Nephron progenitor cell (in vitro differentiated cells): ENCODE measurements at places on chromosomes 6 and 20.
A peak's percentile ranks its signal among the peaks of the same experiment; 100 is the strongest.

- no peak for DNase-seq
Measured at GRCh38 chr6:37657112-37657886, 40.4 kb downstream of the MDGA1 start.

DNA sequence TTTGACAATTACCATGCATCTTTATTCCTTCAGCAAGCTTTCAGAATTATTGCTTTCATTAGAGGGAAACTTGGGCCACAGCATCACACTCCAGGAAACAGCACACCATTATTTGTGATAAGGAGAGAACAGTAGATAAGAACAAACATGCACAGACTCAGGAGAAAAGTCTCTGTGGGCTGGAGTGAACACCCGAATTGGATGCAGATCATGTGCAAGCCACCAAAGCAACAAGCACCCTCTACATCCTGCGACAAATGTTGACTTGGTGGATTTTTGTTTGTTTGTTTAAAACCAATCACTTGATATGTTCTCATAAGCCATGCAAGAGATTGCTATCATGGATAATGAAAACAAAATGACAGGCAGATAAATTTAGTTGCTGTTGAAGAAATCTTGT lies 67.7 kb upstream of the ZFP64 start:
- DNase-seq, result no peak

- DNase-seq, result no peak
Measured at GRCh38 chr20:15759594-15759993, 813.7 kb downstream of the KIF16B start.

DNA sequence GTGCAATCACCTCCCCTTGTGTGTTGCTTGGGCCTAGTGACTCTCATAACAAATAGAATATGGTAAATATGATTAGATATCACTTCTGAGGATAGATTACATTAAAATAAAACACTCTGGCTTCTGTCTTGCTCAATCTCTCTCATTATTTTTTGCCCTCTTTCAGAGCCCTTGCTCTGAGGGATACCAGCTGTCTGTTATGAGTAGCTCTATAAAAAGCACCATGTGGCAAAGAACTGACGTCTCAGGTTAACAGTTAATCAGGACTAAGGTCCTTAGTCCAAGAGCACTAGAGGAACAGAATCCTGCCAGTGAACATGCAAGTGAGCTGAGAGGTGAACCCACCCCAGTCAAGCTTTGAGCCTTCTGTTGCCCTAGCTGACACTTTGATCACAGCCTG lies 402.2 kb upstream of the HTR1E start:
- DNase-seq, result no peak

GRCh38 chr6:170100046-170100445 lies 190.8 kb downstream of the DLL1 start:
- no peak for DNase-seq

DNA sequence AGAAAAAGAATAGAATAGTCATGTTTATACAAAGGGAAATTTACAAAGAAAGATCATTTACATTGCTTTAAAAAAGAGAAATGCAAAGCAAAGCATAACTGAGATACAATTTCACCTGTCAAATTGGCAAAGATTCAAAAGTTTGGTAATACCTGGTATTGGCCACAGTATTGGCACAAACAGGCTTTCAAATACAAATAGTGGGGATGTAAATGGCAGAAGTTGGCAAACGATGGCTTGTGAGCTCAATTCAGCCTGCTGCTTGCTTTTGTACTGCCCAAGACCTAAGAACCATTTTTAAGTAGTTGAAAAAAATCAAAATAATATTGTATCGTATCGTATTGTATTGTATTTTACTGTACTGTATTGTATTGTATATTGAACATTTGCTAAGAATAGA lies 194.5 kb upstream of the JAG1 start:
- DNase-seq, result no peak

DNA sequence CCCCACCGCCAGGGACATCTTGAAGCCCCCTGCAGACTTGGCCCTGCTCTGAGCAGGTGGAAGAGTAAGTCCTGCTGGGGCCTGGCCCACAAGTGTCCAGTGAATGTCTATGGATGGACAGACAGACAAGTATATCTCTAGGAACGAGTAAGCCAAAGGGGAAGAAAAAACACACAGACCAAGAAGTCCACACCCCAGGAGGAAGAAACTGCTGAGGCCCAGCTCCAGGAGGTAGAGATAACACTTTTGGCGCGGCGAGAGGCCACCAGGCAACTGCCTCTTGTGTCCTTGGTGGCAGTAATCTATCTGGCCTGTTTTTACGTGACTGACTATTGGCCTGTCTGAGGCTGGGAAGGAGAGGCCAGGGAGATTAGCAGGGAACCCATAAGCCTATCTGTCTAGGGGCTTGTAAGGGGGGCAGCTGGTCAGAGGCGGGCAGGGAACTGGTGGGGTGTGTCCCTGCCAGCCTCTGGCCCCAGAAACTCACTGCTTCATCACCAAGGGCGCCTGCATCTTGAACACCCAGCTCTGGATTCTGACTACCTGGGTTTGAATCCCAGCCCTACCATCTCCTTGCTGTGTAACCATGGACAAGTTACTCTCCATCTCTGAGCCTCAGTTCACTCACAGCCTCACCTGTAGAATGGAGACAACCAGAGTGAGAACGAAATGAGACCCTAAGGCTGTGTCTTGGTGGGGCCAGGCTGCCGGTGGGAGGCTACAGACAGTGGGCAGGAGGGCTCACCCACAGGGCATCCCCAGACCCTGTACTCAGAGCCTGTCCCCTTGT lies 31.3 kb downstream of the C20orf203 start:
- no peak for DNase-seq

DNA sequence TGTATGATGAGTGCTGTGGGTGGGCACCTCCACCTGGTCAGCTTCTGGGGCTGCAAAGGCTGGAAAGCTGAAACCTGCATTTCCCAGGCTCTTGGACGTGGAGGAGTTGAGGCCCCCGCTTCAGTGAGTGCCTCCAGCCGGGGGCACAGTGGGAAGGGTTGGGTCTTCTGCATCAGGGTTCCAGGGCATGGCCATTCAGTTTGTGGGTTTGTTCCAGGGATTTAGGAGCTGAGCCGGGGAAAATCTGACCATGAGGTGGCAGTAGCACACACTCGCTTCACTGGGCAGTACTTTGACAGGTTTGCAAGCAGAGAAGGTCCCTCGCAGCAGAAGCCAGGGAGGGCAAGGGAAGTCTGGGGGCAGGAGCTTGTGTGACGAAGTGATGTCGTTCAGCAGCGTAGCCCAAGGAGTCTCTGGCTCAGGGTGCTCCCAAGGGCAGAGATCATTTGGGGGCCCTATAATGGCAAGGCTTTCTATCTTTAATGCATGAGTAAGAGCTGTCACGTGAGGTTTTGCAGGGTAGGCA lies 69.5 kb upstream of the SULF2 start:
- no peak for DNase-seq

DNA sequence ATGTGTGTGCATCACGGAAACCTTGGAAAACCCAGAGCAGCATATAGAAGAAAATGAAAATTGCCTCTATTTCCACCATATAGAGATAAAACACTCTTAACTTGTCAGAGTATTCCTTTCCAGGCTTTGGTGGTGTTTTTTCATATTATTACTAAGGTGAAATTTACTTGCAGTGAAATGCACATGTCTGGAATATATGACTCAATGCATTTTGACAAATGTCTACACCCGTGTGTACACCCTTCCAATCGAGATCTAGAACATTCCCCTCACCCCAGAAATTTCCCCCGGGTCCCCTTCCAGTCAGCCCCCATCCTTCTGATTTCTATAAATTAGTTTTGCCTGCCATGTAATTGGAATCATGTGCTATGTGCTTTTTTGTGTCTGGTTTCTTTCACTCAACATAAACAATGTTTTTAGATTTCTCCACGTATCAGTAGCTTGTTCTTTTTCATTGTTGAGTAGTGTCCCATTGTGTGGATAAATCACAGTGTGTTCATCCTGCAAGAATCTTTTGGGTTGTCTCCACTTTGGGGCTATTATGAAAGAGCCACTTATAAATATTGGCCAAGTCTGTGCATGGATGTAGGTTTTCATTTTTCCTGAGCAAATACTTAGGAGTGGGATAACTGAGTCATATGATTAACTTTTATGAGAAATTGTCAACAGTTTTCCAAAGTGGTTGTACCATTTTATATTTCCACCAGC lies 19.9 kb upstream of the PREX1 start:
- no peak for DNase-seq

GRCh38 chr6:40778918-40779317 lies 191.8 kb upstream of the LRFN2 start:
- no peak for DNase-seq

DNA sequence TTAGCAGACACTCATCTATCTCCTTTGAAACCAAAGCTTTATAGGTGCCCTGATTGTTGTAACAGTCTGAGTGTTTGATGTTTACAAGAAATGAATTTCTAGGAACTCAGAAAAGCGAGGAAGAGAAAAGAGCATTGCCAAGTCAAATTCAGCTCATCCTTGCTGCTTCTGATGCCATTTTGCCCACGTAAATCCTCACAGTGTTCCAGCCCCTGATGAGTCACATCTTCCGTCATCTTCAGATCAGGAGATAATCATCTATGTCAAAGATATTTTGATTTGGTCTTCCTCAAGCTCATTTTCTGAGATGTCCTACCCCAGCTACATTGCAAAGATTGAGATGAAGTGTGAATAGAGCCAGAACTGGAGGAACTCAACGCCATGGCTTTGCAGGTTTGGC lies 426.2 kb downstream of the BMP2 start:
- no peak for DNase-seq

DNA sequence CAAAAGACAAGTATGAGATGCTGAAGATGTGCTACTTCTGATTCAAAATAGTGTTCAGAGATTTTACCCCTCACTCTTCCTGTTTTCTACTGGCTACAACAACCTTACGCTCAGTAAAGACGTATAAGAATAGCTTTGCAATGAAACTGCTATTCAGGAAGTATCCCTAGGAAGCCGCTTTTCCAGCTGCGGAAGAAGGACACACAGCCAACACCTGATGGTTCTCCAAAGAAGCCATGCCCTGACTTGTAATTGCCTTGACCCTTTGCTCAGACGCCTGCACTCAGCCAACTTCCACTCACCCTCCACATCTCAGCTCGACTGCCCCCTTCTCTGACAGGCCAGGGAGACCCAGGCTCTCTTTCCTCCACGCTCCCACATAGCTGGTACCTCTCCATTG lies 111.6 kb downstream of the DTNBP1 start:
- no peak for DNase-seq

GRCh38 chr20:53828682-53829254 lies 235.1 kb upstream of the ZNF217 start:
- no peak for DNase-seq

DNA sequence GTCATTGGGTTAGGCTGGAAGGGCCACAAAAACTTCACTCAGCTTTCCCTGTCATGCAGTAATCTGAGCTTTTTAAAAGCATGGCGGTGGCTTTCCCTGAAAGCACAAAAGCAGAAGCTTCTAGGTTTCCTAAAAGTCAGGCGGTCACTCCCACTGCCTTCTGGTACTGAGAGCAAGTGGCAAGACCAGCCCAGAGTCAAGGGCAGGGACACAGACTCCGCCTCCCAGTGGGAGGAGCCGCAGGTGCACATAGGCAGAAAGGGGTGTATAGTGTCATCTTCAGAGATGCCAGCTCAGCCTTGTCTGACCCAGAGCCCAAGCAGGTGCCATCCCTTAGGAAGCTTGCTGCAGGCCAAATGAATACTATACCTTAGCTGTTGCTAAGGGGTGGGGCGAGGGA lies 18.0 kb upstream of the PACSIN1 start:
- peak; percentile 59 for DNase-seq

GRCh38 chr20:57371363-57371762 lies 19.8 kb upstream of the RBM38 start:
- DNase-seq, result no peak

GRCh38 chr6:52077180-52077884 lies 10.1 kb downstream of the PKHD1 start:
- DNase-seq, result no peak

- no peak for DNase-seq
Measured at GRCh38 chr6:149128489-149129145, 188.9 kb upstream of the TAB2 start.

DNA sequence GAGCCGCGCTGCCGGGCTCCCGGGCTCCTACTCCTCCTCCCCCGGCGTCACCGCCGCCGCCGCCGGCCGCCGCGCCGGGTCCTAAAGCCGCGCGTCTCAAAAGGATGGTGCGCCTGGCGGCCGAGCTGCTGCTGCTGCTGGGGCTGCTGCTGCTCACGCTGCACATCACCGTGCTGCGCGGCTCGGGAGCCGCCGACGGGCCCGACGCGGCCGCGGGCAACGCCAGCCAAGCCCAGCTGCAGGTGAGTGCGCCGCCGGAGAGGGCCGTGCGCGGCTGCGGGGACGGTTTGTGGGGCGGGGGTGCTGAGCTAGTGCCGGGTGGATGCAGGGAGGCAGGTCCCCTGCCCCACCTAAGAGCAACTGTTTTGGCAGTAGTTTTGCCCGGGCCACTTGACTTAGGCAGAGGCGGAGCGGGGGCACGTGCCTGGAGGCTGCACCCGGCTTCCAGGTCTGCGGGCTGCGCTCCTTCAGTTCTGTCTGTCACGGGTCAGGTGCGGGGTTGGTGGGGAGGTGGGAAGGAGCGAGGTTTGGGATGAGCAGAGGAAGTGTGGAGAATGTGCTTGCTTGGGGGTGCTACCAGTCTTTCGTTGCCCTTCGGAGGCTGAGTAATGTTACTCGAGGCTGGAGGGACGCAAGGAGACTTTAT lies 722 bp downstream of the ISM1 start:
- DNase-seq, result peak; percentile 75

DNA sequence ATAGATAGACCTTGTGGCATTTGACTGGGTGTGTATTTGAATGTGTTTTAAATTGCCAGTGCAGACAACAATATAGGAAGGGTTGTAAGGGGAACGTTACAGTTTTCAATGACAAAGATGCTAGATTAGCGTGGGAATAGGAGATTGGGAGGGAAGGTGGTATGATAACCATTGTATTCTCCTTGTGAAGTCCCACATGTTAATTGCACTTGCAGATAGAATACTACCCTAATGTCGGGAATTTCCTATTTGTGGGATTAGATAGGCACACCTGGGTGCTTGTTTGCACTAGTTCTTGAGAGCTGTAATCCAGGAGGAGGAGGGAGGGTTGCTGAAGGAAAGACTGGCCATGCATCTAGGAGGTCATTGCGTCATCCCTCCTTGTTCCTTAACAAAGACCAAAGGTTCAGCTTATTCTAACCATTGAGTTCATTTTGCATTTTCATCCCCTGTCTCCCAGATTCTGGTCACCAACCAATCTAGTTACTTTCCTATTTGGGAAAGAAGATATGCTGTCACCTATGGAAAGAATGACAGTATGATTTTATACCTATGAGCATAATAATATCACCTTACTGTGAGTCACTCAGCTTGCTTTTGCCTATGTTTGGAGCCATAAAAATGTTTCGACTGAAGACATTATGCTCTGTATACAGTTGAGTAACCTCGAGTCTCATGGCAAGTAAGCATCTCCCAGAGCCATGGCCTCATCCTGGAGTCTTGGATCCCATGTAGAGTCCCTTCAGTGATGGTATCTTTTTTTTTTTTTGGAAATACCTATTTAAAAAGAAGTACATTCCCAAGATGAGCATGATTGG lies 201.5 kb downstream of the DTNBP1 start:
- no peak for DNase-seq

- peak; percentile 80 for DNase-seq
Measured at GRCh38 chr6:35489995-35490791, 6.7 kb downstream of the TEAD3 start.

- no peak for DNase-seq
Measured at GRCh38 chr6:34393966-34394305, 1.5 kb upstream of the NUDT3 start.
